Ovary (tissue), 10 donors: ENCODE measurements at places on chromosomes 12 and 14. TPM values are rescaled to one million over a fixed set of nuclear protein-coding genes. Genes with fewer than 3 reads are reported as not detected.

- H3K27me3 ChIP-seq = no peaks in the 10 kb centered on the region
- no peaks in the 10 kb centered on the region for H3K36me3 ChIP-seq
- H3K4me3 ChIP-seq = no peak overlapping the region
- no peak overlapping the region for H3K27ac ChIP-seq
Observed at GRCh38 chr12:73902260-73902659, 635.4 kb upstream of the ATXN7L3B start.

DNA sequence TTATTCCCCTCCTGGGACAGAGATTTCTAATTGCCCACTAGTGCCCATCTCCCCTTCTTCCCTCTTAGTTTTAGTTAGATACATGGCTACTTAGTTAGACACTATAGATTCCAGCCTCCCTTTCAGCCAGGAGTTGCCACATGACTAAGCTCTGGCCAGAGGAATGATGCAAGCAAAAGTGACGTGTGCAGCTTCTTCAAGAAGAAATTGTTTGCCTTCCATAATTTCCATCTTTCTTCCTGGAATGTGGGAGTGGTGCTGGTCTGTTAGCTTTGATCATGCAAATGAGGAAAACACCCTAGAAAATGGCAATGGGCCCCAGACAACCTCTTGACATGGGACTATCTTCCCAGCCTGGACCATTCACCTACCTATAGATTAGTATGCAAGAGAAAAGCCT, 21.4 kb downstream of the CCDC177 start:
- DNase-seq = no peak
- no peaks in the 10 kb centered on the region for H3K4me1 ChIP-seq
- no peak overlapping the region for H3K27ac ChIP-seq
- no peaks in the 10 kb centered on the region for H3K27me3 ChIP-seq
- H3K4me3 ChIP-seq = no peak overlapping the region

- H3K4me1 ChIP-seq = peaks cover 3% of the 10 kb centered on the region
- H3K4me3 ChIP-seq = peak overlapping the region; percentile 54
- DNase-seq = peak; percentile 57
- no peak overlapping the region for H3K27ac ChIP-seq
- no peaks in the 10 kb centered on the region for H3K36me3 ChIP-seq
Observed at GRCh38 chr12:65823513-65824375, 539 bp upstream of the HMGA2 start.

DNA sequence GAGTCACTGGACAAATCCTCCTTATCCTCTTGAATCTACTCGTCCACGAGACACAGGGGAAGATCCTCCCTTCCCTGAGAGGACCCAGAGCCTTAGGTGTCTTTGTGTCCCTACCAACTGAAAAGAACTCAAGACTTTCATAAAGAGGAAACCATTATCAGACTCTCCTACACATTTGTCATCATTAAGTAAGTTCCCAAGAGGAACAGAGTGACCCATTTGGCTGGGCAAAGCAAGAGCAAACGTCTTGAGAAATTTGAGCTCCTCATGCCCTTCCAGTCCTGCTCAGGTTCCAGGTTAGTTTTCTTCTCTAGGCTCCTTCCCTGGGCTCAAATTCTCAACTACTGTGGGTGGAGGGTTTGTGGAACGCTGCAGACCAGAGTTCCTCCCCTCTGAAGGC, 5.7 kb downstream of the MLF2 start:
- H3K27me3 ChIP-seq = no peaks in the 10 kb centered on the region
- DNase-seq = no peak
- peaks cover 5% of the 10 kb centered on the region for H3K4me1 ChIP-seq
- no peak overlapping the region for H3K27ac ChIP-seq
- no peak overlapping the region for H3K4me3 ChIP-seq

GRCh38 chr12:38783304-38783703, 122.1 kb downstream of the CPNE8 start:
- H3K4me1 ChIP-seq = no peaks in the 10 kb centered on the region
- no peak for DNase-seq
- no peaks in the 10 kb centered on the region for H3K27me3 ChIP-seq
- H3K4me3 ChIP-seq = no peak overlapping the region

GRCh38 chr12:15931590-15932053, 20.5 kb downstream of the DERA start:
- H3K4me1 ChIP-seq = no peaks in the 10 kb centered on the region
- H3K27me3 ChIP-seq = no peaks in the 10 kb centered on the region
- no peak for DNase-seq
- no peaks in the 10 kb centered on the region for H3K36me3 ChIP-seq

DNA sequence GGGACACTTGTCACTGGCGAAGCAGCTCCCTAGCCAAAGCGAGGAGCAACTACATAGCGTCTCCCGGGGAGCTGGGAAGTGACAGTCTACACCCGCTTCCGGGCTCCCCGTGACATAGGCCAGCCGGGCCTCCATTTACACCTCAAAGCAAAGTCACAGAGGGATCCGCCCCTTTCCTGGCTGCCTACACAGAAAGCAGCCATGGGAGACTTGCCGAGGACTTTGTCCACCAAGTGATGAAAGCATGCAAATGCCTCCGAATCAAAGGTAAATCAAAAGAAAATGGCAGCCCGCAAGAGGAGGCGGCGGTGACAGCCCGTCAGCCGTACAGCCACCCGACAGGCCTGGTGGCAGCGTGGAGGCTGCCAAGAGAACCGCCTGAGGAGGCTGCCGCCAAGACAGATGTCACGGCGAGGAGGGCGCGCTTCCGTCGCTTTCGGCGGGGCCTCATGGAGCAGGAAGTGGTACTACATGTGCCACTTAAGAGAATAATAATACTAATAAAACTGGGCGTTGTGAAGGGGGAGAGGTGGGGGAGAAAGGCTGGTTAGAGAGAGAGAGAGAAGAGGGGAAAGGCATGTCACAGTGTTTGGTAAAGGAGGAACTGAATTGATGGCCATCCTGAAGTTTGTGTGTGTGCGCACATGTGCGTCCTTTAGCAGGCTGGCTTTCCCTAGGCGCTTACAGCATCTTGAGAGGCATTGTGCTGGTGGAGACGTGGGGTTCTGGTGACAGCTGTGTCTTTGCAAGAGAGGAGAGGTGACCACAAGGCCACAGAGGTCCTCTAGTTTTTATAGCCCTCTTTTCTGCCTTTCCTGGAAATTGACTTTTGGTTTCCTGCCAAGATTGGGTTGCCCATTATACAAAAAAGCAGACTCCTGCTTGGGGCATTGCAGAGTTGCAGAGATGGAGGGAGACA, 661.7 kb downstream of the VRK1 start:
- peaks cover 1% of the 10 kb centered on the region for H3K4me1 ChIP-seq
- H3K27me3 ChIP-seq = no peaks in the 10 kb centered on the region
- no peak overlapping the region for H3K27ac ChIP-seq
- no peaks in the 10 kb centered on the region for H3K36me3 ChIP-seq
- DNase-seq = no peak

DNA sequence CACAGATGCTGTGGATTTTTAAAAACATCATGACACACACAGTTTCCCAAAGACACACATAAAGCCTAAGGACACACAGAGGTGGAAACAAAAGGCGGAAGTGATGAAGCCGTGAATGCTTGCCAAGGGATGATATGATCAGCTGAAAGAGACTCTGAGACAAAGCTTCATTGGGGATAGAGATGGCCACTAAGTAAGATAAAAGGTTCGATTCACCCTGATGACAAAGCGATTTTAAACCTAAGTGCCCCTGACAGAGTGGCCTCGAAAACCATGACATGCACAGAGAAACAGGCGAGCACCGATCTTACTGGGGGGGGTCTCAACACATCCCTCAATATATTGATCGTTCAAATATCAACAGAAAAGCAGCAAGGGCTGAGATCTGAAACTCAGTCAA, 20.3 kb upstream of the EIF5 start:
- no peak overlapping the region for H3K27ac ChIP-seq
- no peaks in the 10 kb centered on the region for H3K36me3 ChIP-seq
- H3K4me1 ChIP-seq = peaks cover 8% of the 10 kb centered on the region
- no peak for DNase-seq
- no peak overlapping the region for H3K4me3 ChIP-seq

DNA sequence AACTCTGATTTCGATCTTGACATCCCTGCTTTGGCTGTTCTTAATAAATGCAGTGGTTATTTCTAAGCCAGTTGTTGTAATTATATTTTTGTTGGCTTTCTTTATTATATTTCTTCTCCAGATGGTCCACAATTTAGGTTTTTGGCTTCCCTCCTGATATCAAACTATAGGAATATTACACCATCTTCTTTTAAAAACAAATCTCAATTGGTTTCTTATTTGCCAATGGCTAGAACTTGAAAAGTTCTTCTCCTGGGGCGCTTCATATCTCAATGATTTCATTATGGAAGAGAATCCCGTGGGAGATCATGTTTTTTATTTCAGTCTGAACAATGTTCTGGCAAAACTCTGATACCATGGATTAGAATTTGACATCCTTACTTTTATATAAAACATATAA, 292.3 kb downstream of the FLRT2 start:
- H3K27ac ChIP-seq = no peak overlapping the region
- no peak overlapping the region for H3K4me3 ChIP-seq
- H3K36me3 ChIP-seq = no peaks in the 10 kb centered on the region
- no peaks in the 10 kb centered on the region for H3K27me3 ChIP-seq
- H3K4me1 ChIP-seq = no peaks in the 10 kb centered on the region

GRCh38 chr14:59086241-59086882, 102.1 kb upstream of the DAAM1 start:
- H3K27me3 ChIP-seq = no peaks in the 10 kb centered on the region
- no peak for DNase-seq
- no peaks in the 10 kb centered on the region for H3K4me1 ChIP-seq
- no peak overlapping the region for H3K27ac ChIP-seq
- no peaks in the 10 kb centered on the region for H3K36me3 ChIP-seq

- H3K4me1 ChIP-seq = peaks cover 1% of the 10 kb centered on the region
- no peaks in the 10 kb centered on the region for H3K27me3 ChIP-seq
- no peaks in the 10 kb centered on the region for H3K36me3 ChIP-seq
- no peak for DNase-seq
- no peak overlapping the region for H3K4me3 ChIP-seq
- H3K27ac ChIP-seq = no peak overlapping the region
Observed at GRCh38 chr14:71956920-71957563, 24.8 kb downstream of the RGS6 start.

The C1QL4 gene
- not detected for total RNA-seq

The ST8SIA1 gene
- total RNA-seq = 4.1 TPM

The PPM1H gene
- 1.6 TPM for total RNA-seq

The AQP5 gene
- 0.92 TPM for total RNA-seq

The GPN3 gene
- 26.8 TPM for total RNA-seq

The ABHD4 gene
- 18.8 TPM for total RNA-seq

The POTEM gene
- total RNA-seq = not detected

The RTL1 gene
- 1.3 TPM for total RNA-seq
